Tibial nerve (tissue), 4 donors: ENCODE measurements at places on chromosomes 5 and 9. TPM values are rescaled to one million over a fixed set of nuclear protein-coding genes. Genes with fewer than 3 reads are reported as not detected.

DNA sequence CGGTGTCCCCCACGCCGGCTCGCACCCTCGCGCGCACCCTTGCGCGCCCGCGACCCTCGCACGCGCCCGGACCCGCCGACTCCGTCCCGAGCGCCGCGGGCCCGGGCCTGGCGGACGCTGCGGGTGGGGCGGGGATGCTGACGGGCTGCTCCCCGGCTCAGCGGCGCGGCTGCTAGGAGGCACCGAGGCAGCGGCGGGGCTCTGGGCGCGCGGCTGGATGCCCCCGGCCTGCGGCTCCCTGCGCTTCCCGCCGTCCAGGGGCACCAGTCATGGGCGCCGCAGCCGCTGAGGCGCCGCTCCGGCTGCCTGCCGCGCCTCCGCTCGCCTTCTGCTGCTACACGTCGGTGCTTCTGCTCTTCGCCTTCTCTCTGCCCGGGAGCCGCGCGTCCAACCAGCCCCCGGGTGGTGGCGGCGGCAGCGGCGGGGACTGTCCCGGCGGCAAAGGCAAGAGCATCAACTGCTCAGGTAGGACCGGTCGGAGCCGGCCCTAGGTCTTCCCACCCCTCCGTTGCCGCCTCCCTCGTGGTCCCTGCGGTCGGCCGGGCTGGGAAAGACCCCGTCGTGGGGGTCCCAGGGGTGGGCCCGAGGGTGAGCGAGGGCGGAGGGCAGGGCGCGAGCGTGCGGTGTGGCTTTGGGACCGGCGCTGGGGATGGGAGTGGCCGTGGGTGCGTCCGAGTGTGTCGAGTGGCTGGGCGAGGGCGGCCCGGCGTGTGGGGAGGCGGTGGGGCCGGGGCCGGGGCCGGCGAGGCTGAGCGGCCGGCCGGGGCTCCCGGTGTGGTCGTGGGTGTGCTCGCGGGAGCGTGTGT, 530 bp downstream of the TMEFF1 start:
- no peaks in the 10 kb centered on the region for H3K36me3 ChIP-seq
- DNase-seq, result no peak
- H3K4me1 ChIP-seq, result peaks cover 17% of the 10 kb centered on the region

DNA sequence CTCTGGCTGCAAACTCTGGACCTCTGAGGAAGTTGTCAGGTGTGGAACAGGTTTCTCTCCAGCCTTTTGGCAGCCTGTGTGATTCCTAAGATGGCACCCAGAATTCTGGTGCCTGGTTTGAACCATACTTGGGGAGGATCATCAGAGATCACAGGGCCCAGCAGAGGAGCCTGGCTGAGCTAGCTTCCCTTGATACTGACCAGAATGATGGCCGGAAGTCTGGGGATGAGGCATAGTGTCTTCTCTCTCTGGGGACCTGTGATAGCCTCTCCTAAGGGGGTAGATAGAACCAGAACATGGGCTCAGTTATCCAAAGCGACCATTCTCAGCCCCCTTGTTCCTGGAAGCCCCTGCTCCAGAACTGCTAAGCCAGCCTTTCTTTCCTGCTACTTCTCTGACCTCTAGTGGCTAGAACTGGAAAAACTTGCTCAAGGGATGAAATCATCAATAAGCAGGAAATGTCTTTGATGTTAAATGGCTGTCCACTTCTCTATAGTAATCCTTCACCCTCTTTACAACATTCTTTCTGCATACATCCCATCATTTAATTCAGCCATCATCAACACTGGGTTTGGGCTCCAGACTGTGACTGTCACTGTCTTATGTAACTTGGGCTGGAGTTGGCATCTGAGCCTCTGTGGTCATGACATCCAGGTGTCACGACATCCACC, 55.1 kb downstream of the C9orf152 start:
- H3K36me3 ChIP-seq, result no peaks in the 10 kb centered on the region
- no peak overlapping the region for H3K27ac ChIP-seq
- no peaks in the 10 kb centered on the region for H3K4me1 ChIP-seq
- H3K27me3 ChIP-seq, result no peaks in the 10 kb centered on the region

DNA sequence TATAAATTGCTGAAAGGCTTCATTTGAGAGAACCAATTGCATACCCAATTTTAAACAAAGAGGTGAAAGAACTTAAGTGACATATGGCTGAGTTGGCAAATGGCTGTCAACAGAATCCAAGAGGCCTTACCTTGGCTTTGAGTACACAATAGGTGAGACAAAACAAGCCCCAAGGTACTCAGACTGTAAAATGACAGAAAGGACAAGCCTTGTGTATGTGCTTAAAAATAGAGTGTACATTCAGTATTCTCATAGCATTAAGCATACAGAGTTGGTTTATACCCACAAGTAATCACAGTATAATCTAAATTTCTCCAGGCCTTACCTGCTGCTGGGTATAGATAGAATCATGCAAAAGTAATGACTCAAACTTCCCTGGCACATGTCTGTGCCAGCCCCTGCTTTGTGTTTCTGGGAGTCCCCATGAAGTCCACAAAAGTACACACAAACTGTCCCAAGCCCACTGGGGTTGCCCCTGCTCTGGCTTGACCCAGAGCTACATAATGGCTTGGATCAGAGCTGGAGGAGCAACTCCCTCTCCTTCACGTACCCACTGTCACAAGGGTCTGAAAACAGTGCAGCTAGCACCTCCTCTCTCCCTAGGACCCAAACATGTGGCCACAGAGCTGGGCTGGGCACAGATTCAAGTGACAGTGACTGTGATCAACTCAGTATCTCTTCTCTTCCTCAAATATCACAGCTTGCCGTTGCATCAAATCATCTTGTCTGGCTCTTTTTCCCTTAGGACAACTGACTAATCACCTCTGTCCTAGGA, 250.8 kb downstream of the ENC1 start:
- no peak for DNase-seq
- no peak overlapping the region for H3K27ac ChIP-seq
- no peaks in the 10 kb centered on the region for H3K27me3 ChIP-seq
- no peaks in the 10 kb centered on the region for H3K4me1 ChIP-seq

DNA sequence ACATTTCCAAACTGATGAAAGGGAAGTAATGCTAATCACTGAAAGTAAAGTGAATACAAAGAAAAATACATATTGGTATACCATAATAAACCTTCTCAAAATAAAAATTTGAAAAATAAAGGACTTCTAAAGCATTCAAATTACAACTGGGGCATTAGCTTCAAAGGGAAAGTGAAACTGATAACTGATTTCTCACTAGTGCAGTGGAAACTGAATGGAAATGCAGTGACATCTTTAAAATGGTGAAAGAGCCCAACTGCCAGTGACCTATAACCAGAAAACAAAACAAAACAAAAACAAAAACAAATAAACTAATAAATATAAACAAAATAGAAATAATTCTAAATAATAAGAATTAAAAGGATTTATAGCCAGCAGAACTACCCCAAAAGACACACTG, 297.5 kb upstream of the GRIN3A start:
- no peak overlapping the region for H3K4me3 ChIP-seq
- no peak for DNase-seq
- no peaks in the 10 kb centered on the region for H3K27me3 ChIP-seq
- H3K36me3 ChIP-seq, result no peaks in the 10 kb centered on the region
- no peak overlapping the region for H3K27ac ChIP-seq
- no peaks in the 10 kb centered on the region for H3K4me1 ChIP-seq

DNA sequence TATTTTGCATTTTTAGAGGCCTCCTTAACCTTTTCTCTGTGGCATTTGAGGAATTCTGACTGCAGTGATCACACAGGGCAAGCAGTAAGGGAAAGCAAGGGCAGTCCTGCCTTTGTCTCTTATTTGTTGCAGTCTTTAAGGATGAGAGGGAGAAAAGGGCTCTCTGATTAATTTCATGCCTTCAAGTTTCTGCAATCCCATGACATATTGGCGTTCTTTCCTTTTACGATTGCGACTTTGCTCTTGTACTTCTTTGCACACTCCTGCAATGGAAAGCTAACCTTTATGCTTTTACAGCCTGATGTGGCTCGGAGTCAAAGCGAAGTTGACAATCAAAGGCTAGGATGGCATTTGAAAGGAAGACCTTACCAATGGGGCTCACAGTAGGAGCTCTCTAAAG, 698.4 kb downstream of the DNAH5 start:
- no peaks in the 10 kb centered on the region for H3K4me1 ChIP-seq
- no peak overlapping the region for H3K27ac ChIP-seq
- H3K36me3 ChIP-seq, result no peaks in the 10 kb centered on the region

Gene DOCK2
- 17.4 TPM for total RNA-seq

Gene CLK4
- 77.8 TPM for total RNA-seq

DNA sequence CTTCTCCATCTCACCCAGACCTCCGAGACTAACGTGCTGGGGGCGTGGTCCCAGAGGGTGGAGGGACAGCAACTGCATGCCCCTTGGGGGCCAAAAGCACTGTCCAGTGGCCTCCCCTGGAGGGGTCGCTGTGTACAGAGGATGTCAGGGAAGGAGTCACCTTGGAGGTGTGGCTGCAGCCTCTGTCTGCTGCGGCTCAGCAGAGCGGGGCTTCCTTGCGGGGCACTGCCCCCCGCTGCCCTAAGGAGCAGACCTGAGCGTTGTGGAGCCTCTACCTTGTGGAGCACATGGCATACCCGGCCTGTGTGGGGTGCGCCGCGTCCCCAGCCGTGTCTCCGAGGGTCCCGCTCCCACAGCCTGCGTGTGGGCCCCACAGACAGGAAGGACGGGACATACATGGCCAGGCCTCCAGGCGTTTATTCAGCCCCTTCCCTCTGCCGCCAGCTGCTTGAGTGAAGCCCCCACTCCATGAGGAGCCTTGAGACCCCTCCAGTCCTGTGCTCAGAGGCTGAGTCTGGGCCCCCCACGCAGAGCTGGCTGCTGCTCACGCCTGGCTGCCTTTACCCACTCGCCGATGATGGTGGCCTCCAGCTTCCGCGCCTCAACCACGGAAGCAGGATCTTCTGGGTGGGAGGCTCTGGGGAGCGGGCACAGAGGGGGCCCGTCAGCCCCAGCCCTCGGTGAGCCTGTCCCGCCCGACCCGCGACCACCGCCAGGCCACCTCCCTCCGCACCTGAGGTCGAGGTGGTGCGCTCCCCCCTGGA, 4.2 kb downstream of the DPP7 start:
- H3K27me3 ChIP-seq, result no peaks in the 10 kb centered on the region
- no peaks in the 10 kb centered on the region for H3K36me3 ChIP-seq
- H3K27ac ChIP-seq, result no peak overlapping the region
- H3K4me1 ChIP-seq, result peaks cover 6% of the 10 kb centered on the region
- H3K4me3 ChIP-seq, result no peak overlapping the region

DNA sequence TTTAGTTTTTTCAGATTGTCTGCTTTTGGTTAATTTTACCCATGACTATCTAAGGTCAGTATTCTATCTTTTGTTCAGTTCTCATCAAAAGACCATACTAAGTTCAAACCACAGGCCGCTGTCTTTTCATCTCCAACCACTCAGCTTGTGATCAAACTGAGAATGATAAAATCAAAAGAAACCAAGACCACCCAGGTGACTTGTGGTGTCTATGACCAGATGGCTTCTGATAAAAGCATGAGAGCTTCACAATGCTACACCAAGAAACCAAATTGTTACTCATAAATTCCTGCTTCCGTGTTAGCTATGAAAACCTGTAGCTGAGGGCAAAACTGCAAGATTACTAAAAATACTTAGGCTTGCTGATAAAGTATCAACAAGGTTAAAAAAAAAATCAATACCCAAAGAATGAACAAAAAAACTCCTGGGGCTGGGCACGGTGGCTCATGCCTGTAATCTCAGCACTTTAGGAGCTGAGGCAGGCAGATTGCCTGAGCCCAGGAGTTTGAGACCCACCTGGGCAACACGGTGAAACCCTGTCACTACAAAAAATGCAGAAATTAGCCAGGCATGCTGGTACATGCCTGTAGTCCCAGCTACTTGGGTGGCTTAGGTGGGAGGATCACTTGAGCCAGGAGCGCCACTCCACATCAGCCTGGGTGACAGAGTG, 25.8 kb upstream of the GPX8 start:
- H3K27me3 ChIP-seq, result no peaks in the 10 kb centered on the region
- H3K4me1 ChIP-seq, result no peaks in the 10 kb centered on the region
- H3K4me3 ChIP-seq, result no peak overlapping the region
- DNase-seq, result no peak
- H3K36me3 ChIP-seq, result no peaks in the 10 kb centered on the region

Gene PDE6A
- total RNA-seq, result not detected

GRCh38 chr5:63822614-63823013, 139.6 kb downstream of the HTR1A start:
- no peaks in the 10 kb centered on the region for H3K4me1 ChIP-seq
- no peaks in the 10 kb centered on the region for H3K27me3 ChIP-seq
- H3K27ac ChIP-seq, result no peak overlapping the region
- no peaks in the 10 kb centered on the region for H3K36me3 ChIP-seq

DNA sequence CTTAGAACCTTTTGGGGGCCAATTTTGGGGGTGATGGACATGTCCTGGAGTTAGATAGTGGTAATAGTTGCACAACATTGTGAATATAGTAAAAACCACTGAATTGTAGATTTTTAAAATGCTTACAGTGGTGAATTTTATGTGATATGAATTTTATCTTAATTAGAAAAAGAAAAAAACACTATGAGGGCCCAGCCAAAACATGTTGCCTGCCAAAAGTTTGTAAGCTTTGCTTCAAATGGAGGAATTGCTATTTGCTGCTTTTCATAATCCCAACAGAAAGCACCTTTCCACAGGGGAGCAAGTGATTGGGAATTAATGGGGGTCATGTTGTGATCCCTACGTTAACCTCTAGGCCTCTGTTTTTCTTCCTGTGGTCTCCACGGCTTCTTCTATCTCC, 19.1 kb downstream of the TNFAIP8 start:
- no peak overlapping the region for H3K27ac ChIP-seq
- H3K27me3 ChIP-seq, result no peaks in the 10 kb centered on the region
- H3K4me1 ChIP-seq, result peaks cover 7% of the 10 kb centered on the region

GRCh38 chr5:72572236-72572765, 65.1 kb upstream of the ZNF366 start:
- DNase-seq, result no peak
- no peaks in the 10 kb centered on the region for H3K36me3 ChIP-seq
- H3K27ac ChIP-seq, result no peak overlapping the region
- no peaks in the 10 kb centered on the region for H3K27me3 ChIP-seq

- no peak overlapping the region for H3K4me3 ChIP-seq
- H3K27me3 ChIP-seq, result no peaks in the 10 kb centered on the region
- H3K36me3 ChIP-seq, result no peaks in the 10 kb centered on the region
- no peak overlapping the region for H3K27ac ChIP-seq
Observed at GRCh38 chr5:166032601-166033000, 2258.8 kb upstream of the WWC1 start.

- no peak overlapping the region for H3K27ac ChIP-seq
- no peaks in the 10 kb centered on the region for H3K36me3 ChIP-seq
- H3K27me3 ChIP-seq, result no peaks in the 10 kb centered on the region
- no peaks in the 10 kb centered on the region for H3K4me1 ChIP-seq
- H3K4me3 ChIP-seq, result no peak overlapping the region
- no peak for DNase-seq
Observed at GRCh38 chr9:79591458-79591857, 19.7 kb downstream of the TLE4 start.

Gene ODF2
- 27.7 TPM for total RNA-seq

- no peaks in the 10 kb centered on the region for H3K4me1 ChIP-seq
- no peak overlapping the region for H3K27ac ChIP-seq
- no peak overlapping the region for H3K4me3 ChIP-seq
- no peaks in the 10 kb centered on the region for H3K36me3 ChIP-seq
- no peaks in the 10 kb centered on the region for H3K27me3 ChIP-seq
Observed at GRCh38 chr9:73916016-73916673, 581.0 kb upstream of the RORB start.

Gene CCDC183
- total RNA-seq, result 3.5 TPM
